ENCODE measurements at places on chromosomes 13 and 19.

DNA sequence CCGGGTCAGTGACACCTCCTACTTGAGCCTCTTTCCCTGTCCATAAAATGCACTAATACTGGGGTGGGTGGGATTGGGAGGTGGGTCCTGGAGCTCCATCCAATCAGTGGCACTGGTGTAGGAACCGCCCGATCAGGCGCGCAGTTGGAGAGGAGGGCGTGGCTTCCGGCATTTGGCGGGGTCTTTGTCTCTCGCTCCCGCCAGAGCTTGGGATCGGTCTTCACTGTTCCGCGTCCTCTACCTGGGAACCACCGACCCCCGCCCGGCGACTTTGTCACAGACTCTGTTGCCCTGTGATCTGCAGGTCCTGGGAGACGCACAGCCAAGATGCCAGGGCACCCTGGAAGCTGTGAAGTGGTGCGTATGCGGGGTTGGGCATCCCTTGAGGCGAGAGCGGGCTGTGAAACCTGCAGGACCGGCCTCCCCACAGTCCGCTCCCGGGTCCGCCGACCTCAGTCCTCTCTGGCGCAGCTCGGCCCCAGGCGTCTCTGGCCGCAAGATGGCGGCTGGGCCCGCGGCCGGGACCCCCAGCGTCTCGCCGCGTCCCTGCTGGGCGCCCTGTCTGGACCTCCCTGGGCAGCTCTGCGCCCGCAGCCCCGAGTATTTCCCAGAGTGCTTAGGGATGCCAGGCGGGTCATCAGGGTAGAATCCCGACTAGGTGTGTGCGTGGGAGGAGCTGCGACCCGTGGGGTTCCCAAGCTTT is 41.6 kb upstream of the ZNF730 start:
- no peak for DNase-seq

GRCh38 chr13:56907766-56908165 is 233.0 kb upstream of the PRR20A start:
- DNase-seq = no peak

- no peak for DNase-seq
Measured at GRCh38 chr13:34078334-34078999, 260.5 kb downstream of the RFC3 start.

GRCh38 chr19:5290336-5291262 is 50.0 kb downstream of the PTPRS start:
- no peak for DNase-seq

DNA sequence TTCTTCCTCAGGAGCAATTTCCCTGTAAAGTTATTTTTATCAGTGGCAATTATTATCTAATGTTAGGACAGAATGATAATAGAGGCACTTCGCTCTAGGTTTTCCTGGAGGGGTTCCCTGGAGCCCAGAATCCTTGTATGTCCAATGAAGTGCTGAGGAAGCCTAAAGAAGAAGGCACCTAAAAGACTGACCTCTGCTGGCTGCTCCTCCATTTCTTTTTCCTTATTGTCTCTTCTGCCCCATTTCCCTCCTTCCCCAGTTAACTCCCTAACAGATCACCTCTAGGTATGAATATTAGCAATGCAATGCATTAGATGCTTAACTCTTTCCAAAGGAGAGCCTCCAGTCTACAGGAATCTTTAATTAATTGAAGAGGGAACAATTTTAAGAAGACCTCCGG is 985.4 kb downstream of the DIAPH3 start:
- no peak for DNase-seq

GRCh38 chr19:32350471-32350865 is 5.1 kb downstream of the ZNF507 start:
- DNase-seq = no peak

DNA sequence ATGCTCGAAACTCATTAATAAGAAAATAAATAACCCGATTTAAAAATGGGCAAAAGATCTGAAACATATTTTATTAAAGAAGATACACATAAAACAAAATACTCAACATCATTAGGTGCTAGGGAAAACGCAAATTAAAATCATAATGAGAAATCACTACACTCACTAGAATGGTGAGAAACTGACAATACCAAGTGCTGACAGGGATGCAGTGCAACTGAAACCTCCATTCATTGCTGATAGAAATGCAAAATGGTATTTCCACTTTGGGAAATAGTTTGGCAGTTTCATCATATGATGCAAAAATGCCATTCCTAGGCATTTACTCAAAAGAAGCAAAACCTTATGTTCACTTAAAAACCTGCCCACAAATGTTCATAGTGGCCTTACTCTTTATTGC is 225.4 kb downstream of the RGCC start:
- no peak for DNase-seq

GRCh38 chr13:43085545-43085944 is 62.2 kb downstream of the DNAJC15 start:
- DNase-seq = no peak

GRCh38 chr13:53631511-53631910 is 602.9 kb downstream of the OLFM4 start:
- no peak for DNase-seq

DNA sequence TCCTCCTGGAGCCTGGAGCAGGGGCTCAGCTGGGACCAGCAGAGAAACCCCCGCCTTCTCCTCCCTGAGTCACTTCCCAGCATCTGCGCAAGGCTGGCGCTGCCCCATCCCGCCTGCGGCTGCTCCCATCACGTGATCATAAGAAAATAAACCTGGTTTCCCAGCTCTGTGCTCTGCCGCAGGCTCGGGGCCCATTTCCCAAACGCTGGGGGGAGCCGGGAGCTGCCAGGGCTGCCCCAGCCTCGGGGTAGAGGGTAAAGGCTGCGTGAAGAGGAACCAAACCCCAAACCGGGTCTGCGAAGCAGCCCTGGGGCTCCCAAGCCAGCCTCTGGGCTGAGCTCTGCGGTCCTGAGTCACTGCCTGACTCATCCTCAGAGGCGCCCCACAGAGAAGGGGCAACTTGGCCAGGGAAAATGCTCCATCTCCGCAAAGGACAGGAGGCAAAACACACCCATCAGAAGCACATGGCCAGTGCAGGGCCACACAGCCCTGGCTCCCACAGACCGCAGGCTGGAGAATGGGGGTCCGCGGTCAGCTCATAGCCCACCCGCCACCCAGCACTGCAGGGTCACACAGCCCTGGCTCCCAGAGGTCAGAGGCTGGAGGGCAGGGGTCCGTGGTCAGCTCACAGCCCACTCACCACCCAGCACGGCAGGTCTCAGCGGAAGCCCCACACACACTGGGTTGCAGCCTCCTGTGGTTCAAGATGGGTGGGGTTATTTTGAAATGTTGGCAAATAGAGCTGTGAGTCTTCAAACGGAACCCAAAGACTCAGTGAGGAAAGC is 67.1 kb downstream of the RASA3 start:
- DNase-seq = no peak

DNA sequence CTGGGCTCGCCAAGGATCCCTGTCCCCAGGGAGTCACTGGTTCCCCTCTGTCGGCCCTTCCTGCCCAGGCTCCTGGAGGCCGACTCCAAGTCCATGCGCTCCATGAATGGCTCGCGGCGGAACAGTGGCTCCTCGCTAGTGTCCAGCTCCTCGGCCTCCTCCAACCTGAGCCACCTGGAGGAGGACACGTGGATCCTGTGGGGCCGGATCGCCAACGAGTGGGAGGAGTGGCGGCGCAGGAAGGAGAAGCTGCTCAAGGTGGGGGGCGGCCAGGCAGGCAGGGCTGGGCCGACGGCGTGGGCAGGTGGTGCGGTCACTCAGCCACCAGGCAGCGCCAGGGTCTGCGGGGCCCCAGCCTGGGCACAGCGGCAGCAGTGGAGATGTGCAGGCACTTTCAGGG is 17.6 kb downstream of the EVI5L start:
- DNase-seq = no peak

GRCh38 chr19:49338691-49339300 is 3.6 kb downstream of the CD37 start:
- DNase-seq = no peak

Data from NK-92 treated with Interleukin-12 subunit alpha and Interleukin-12 subunit beta, amount 100 ng/mL, for 24 hours (cell line).